ENCODE measurements at places on chromosomes 7 and 10. TPM values are rescaled to one million over a fixed set of nuclear protein-coding genes. Genes with fewer than 3 reads are reported as not detected.

DNA sequence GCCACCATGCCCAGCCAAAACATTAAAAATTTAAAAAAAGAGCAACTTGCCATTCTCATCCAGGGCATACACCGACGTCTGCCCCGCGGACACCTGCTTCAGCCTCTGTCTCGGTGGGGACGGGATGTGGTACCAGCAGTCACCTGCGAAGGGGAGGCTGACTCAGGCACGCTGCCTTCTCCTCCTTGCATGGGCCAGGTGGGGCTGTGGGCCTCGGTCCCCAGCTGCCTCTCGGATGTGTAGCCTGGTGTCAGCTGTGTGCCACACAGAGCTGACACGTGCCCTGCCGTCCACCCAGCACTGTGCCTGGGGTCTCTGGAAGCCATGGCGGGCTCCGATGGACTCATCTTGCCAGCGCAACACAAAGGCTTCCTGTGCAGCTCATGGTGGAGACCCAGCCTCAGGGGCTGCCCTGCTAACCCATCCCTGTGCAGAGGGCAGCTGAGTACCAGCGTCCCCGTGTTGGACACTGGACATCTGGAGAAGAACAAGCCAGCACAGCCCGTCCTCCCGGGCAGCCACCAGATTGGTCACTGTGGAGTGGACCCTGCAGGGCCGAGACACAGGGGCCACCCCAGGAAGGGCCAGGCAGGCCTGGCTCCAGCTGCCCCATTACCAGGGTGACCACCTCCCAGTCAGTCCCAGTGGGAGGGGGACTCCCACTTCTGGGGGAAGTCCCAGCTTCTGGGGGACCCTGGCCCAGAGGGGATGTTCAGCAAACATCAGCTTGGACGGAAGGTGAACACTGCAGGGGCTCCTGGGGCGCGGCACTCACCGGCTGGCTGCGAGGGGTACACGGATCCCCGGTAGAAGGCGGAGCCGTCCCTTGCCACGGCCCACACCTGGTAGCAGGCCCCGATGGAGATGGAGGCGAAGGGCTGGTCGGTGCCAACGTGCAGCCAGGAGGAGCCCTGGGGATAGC is 10.6 kb downstream of the BHLHA15 start:
- H3K27me3 ChIP-seq: no peaks in the 10 kb centered on the region
- H3K36me3 ChIP-seq: peaks cover 12% of the 10 kb centered on the region
- H3K4me1 ChIP-seq: peaks cover 9% of the 10 kb centered on the region

DNA sequence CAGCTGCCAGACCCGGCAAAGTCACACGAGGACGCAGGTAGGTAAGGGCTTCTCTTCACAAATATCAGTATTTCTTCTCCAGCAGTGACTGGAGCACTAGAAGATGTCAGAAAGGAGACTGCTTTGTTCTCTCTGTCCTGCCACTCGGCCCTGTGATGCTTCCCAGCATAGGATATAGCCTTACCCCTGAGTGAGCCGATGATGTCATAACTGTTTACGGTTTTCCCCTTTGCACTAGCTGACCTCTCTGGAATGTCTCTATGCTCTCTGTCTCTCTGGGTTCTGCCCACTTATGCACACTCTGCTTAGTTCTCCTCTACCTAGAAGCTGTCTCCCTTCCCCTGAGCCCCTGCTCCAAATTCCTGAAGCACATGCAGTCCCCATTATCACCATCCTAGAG is 167.5 kb upstream of the PODXL start:
- H3K36me3 ChIP-seq: no peaks in the 10 kb centered on the region

DNA sequence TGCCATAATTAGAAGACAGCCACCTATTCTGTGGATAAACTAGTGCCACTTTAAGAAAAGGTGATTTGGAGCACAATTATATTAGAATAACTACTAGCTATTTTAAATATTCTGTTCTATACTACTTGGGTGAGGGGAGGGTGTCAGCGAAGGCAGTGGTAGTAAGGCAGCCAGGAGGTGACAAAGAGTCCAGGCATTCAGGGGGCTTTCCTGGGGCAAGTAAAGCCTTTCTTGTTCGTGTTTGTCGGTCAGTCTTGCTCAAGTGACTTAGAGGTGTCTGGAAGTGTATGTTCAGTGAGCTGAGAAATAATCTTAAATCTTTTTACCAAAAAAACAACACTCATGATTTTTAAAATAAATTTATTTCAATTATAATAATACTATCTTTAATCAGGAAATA is 34.4 kb downstream of the ADD3 start:
- no peaks in the 10 kb centered on the region for H3K27me3 ChIP-seq
- DNase-seq: no peak
- H3K4me3 ChIP-seq: no peak overlapping the region
- peaks cover 21% of the 10 kb centered on the region for H3K4me1 ChIP-seq
- peaks cover 14% of the 10 kb centered on the region for H3K36me3 ChIP-seq

DNA sequence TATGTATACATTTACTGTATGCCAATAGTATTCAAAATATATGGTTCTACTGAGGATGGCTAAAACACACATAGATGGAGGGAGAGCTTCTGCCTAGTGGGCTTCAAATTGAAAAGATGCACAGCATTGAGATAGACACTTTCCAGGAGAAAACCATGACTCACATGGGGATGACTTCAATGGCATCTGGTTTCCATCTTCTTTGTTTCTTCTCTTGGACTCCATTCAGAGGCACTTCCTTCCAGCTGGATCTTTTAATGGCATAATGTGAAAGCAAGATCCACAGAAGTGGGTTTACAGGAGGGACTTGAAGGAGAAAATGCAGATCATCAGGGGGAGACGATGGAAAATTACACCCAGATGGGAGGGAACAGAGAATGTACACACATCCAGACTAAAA is 84.9 kb downstream of the ZNF365 start:
- H3K36me3 ChIP-seq: no peaks in the 10 kb centered on the region
- H3K27me3 ChIP-seq: no peaks in the 10 kb centered on the region
- H3K4me1 ChIP-seq: peaks cover 21% of the 10 kb centered on the region
- no peak for DNase-seq
- H3K27ac ChIP-seq: no peak overlapping the region

- H3K36me3 ChIP-seq: no peaks in the 10 kb centered on the region
- no peak overlapping the region for H3K4me3 ChIP-seq
- H3K27me3 ChIP-seq: peaks cover 3% of the 10 kb centered on the region
- H3K27ac ChIP-seq: no peak overlapping the region
- H3K4me1 ChIP-seq: peaks cover 7% of the 10 kb centered on the region
Observed at GRCh38 chr7:107039199-107039900, 5.2 kb upstream of the PRKAR2B start.

- no peak overlapping the region for H3K4me3 ChIP-seq
- peaks cover 9% of the 10 kb centered on the region for H3K4me1 ChIP-seq
- DNase-seq: peak; percentile 26
Observed at GRCh38 chr7:45196374-45196773, 38.8 kb downstream of the RAMP3 start.

GRCh38 chr10:23630885-23631284 is 192.0 kb downstream of the OTUD1 start:
- DNase-seq: no peak
- no peaks in the 10 kb centered on the region for H3K36me3 ChIP-seq
- no peak overlapping the region for H3K4me3 ChIP-seq
- no peaks in the 10 kb centered on the region for H3K4me1 ChIP-seq
- H3K27me3 ChIP-seq: no peaks in the 10 kb centered on the region
- H3K27ac ChIP-seq: no peak overlapping the region

DNA sequence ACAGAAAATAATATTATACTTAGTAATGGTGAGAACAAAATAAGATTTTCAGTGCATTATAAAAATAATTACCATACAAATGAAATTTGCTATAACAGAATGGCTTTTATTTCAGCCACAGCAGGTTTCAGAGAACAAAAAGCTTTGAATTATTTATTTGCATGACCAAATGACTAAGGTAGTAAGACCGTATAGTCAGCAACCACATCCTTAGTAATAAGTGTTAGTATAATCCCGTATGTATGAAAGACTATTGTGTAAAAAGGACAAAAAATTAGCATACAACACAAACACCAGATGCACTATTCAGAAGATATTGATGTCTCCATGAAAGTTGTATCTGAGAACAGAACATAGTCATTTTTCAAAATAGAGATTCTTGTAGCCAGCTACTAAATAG is 12.2 kb downstream of the PDZD8 start:
- peaks cover 11% of the 10 kb centered on the region for H3K36me3 ChIP-seq
- no peak overlapping the region for H3K27ac ChIP-seq
- DNase-seq: no peak
- no peak overlapping the region for H3K4me3 ChIP-seq

DNA sequence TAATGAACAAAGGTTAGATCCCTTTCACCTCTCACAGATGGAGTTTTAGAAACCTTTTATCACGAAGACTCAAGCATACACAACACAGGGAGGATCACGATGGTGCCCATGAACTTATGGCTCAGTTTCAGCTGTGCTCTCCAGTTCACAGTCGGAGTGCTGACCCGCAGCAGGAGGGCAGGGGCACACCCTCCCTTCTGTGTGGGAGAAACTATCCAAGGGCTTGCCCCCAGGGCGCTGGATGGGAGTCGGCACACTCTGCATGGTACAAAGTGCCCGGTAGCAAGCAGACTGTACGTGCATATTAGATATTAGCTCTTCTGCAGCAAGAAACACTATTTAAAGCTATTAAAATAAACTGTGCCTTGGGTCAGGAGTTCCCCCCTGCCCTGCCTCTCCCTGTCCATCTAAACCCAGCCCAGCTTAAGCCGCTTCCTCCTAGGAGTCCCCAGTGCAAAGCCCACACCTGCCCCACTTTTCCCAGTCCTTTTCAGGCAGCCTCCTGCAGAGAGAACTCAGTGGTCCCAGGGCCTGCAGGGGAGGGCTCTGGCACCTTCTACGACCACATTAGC is 76.5 kb downstream of the CHST15 start:
- H3K4me1 ChIP-seq: no peaks in the 10 kb centered on the region
- no peaks in the 10 kb centered on the region for H3K27me3 ChIP-seq
- no peaks in the 10 kb centered on the region for H3K36me3 ChIP-seq
- no peak overlapping the region for H3K4me3 ChIP-seq
- DNase-seq: no peak

DNA sequence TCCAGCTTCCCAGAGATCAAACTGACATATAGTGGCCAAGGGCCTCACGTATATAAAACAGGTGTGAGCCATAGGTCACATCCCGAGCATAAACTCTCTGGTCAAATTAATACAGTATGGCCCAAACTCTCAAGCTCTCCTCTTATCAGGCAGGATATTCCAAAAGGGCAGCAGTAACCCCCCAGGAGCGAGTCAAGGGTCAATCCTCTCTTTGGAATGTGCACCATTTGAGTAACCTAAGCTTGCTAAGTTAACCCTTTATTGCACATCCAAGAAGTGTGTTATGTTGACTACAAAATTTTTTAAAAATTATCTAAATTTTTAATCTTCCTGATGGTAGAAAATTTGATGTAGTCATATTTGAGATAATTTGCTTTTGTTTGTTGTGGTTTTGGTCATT is 4.5 kb upstream of the TRIM24 start:
- H3K4me3 ChIP-seq: no peak overlapping the region
- peaks cover 6% of the 10 kb centered on the region for H3K27me3 ChIP-seq
- no peak for DNase-seq

GRCh38 chr7:29377718-29378117 is 183.1 kb downstream of the CHN2 start:
- H3K27me3 ChIP-seq: no peaks in the 10 kb centered on the region
- no peak for DNase-seq
- H3K27ac ChIP-seq: no peak overlapping the region
- no peaks in the 10 kb centered on the region for H3K36me3 ChIP-seq
- H3K4me3 ChIP-seq: no peak overlapping the region

- H3K27me3 ChIP-seq: no peaks in the 10 kb centered on the region
- peaks cover 12% of the 10 kb centered on the region for H3K36me3 ChIP-seq
- no peak for DNase-seq
Observed at GRCh38 chr7:158887594-158887993, 31.2 kb downstream of the DYNC2I1 start.

- H3K27ac ChIP-seq: no peak overlapping the region
- peaks cover 57% of the 10 kb centered on the region for H3K36me3 ChIP-seq
- H3K4me3 ChIP-seq: no peak overlapping the region
- H3K27me3 ChIP-seq: no peaks in the 10 kb centered on the region
- no peak for DNase-seq
- H3K4me1 ChIP-seq: peaks cover 4% of the 10 kb centered on the region
Observed at GRCh38 chr10:1102831-1103230, 46.6 kb downstream of the WDR37 start.

DNA sequence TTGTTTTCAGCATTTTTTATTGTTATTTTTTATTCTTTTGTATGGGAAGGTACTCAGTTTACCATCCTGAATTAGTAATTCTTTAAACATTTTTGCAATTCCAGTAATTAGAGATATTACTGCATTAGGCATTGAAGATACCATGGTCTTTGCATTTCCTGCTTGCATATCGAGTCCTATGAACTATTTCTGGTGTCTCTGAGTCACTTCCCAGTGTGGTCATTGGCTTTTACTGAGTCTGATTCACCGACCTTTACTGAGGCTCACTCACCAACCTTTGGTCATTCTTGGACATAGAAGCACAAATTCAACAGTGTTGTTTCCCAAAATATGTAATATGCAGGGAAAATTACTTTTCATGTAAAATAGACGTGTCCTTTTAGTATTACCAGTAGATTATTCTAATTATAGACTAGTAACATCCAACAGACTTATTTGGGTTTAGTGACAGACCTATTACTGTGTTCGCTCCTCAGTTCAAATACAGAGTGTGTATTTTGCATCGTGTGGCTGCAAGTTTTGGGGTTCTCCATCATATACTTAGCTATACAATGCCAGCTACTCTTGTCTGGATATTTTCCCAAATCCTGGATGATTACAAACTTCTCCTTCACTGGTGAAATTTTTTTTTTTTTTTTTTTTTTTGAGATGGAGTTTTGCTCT is 180.7 kb upstream of the PRSS1 start:
- H3K27me3 ChIP-seq: peaks cover 5% of the 10 kb centered on the region
- no peak overlapping the region for H3K27ac ChIP-seq
- no peak overlapping the region for H3K4me3 ChIP-seq

DNA sequence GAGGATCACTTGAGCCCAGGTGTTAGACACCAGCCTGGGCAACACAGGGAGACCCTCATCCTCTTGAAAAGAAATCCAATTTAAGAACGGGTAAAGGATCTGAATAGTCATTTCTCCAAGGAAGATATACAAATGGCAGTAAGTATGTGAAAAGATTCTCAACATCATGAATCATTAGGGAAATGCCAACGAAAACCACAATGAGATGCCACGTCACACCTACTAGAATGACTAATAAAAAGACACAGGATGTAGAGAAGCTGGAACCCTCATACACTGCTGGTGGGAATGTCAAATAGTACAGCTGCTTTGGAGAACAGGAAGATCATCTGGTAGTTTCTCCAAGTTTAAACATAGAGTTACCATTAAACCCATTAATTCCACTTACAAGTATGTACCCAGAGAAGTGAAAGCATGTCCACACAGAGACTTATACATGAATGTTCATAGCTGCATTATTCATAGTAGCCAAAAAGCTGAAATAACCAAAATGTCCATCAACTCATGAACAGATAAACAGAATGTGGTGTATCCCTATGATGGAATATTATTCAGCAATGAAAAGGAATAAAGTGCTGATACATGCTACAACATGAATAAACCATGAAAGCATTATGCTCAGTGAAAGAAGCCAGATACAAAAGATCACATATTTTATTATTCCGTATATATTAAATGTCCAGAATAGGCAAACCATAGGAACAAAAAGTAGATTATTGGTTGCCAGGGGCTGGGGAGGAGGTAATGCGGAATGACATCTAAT is 13.1 kb upstream of the ZMIZ2 start:
- no peaks in the 10 kb centered on the region for H3K27me3 ChIP-seq
- H3K27ac ChIP-seq: no peak overlapping the region
- no peak overlapping the region for H3K4me3 ChIP-seq

- H3K27ac ChIP-seq: no peak overlapping the region
- H3K4me1 ChIP-seq: no peaks in the 10 kb centered on the region
- peak; percentile 68 for DNase-seq
- H3K27me3 ChIP-seq: peaks cover 7% of the 10 kb centered on the region
Observed at GRCh38 chr7:35424869-35425495, 171.1 kb upstream of the TBX20 start.

C10orf62 gene
- total RNA-seq: not detected

GCK gene
- total RNA-seq: not detected

SEMA3D gene
- not detected for total RNA-seq

PON2 gene
- 2.9 TPM for total RNA-seq

MSS51 gene
- total RNA-seq: 2.9 TPM

COL1A2 gene
- 0.16 TPM for total RNA-seq

BMPER gene
- total RNA-seq: not detected

All from activated CD8-positive, alpha-beta T cell treated with anti-CD3 and anti-CD28 coated beads, Interleukin-2, amount 10 ng/mL, durations not matched to agents 7 days and 5 days (primary cell).